RKO (cell line): ENCODE measurements at places on chromosomes 7 and 10.

GRCh38 chr10:74641659-74642058 lies 184.7 kb upstream of the KAT6B start:
- no peak for DNase-seq

DNA sequence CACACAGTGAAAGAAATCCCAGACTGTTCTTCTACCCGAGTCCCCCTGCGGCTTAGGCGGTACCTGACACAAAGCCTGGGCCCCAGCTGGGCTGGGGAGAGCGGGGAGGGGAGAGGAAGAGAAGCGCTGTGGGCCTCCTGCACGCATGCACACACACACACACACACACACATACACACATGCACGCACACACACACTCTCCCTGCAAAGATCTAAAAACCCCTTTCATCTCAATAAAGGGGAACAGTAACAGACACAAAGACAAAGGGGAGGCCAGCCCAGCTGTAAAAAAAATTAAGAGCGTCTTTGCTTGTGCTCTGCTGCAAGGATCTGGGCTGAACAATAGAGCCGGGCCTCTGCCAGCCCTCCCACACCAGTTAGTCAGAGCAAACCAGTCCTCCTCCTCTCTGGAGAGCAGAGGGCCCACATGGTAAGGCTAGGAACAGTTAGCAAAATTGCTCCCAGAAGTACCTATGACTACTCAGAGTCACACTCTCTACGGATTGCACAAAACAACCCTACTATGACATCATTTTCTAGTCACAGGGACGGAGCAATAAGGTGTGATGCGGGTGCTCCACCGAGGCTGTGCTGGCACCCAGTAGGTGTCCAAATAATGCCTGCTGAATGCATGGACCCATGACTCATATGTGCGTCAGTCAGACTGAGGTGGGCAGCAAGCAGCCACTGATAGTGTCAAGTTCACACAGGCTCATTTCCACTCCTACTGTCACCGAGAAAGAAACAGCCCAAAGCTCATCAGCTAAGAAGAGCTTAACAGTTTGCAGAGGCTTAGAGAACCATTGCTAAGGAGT lies 9.2 kb downstream of the ITPRIP start:
- peak; percentile 98 for DNase-seq

- DNase-seq, result no peak
These were observed 417.0 kb downstream of the CALN1 start for GRCh38 chr7:71995111-71995510.

- DNase-seq, result peak; percentile 59
These were observed 26.8 kb upstream of the ZNF746 start for GRCh38 chr7:149524394-149524793.

- no peak for DNase-seq
These were observed 63.3 kb upstream of the NANOS1 start for GRCh38 chr10:118966076-118966849.

- peak; percentile 28 for DNase-seq
These were observed 211.2 kb downstream of the SEMA3D start for GRCh38 chr7:84975586-84976185.

GRCh38 chr7:100016215-100016901 lies 962 bp downstream of the ZKSCAN1 start:
- peak; percentile 58 for DNase-seq

GRCh38 chr7:98334081-98334480 lies 52.6 kb downstream of the BRI3 start:
- peak; percentile 26 for DNase-seq

GRCh38 chr10:31765541-31765940 lies 163.1 kb downstream of the ARHGAP12 start:
- no peak for DNase-seq

DNA sequence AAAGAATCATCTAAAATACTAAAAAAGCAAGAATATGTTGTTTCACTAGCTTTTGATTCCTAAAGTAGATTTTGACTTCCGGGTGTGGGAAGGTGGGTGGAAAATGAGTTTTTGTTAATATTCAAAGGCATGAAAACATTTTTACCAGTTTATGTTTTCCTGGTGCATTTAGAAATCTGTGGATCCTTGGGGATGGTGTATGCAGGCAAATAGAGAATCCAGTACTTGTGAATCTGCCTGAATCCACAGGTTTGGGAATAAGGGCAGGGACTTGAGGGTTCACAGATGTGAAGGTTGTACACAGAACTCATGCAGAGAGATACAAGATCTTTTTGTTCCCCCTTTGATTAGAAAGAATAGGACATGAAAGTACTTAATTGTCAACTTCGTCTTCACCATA lies 22.4 kb downstream of the AUTS2 start:
- DNase-seq, result no peak

- DNase-seq, result peak; percentile 60
These were observed 458.8 kb downstream of the SORCS1 start for GRCh38 chr10:106705681-106706100.
